DMS53 (cell line): ENCODE measurements at places on chromosomes 7 and 10.

DNA sequence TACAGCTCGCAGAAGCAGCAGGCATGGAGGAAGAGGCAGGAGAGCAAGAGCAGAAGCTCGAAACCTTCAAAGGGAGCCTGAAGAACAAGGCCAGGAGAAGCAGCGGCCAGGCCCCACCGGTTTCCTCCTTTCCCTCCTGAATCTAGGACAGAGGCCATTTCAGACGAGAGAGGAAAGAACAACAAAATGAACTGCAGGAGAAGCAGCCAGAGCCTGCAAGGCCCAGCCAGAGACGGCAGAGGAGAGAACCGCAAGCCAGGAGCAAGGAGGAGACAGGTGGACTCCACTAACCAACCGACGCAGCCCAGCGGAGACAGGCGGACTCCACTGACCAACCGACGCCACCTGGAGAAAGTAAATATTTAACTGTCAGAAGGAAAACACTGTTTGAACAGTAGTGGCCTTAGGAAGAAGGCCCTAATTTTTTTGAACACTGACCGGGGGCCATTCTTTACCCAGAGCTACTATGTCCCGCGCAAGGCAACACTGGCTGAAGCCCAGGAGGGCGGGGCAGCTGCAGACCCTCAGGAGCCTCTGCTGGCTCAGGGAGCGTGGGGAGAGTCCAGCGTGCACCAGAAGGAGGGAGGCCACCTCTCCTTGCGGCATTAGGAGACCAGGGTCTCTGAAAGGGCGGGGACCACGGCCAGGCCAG is 559.2 kb downstream of the PTPRN2 start:
- DNase-seq: peak; percentile 94

- no peak for DNase-seq
Observed at GRCh38 chr10:69056129-69056528, 31.8 kb upstream of the SRGN start.

GRCh38 chr10:17387861-17388503 is 66.4 kb downstream of the ST8SIA6 start:
- DNase-seq: peak; percentile 99

DNA sequence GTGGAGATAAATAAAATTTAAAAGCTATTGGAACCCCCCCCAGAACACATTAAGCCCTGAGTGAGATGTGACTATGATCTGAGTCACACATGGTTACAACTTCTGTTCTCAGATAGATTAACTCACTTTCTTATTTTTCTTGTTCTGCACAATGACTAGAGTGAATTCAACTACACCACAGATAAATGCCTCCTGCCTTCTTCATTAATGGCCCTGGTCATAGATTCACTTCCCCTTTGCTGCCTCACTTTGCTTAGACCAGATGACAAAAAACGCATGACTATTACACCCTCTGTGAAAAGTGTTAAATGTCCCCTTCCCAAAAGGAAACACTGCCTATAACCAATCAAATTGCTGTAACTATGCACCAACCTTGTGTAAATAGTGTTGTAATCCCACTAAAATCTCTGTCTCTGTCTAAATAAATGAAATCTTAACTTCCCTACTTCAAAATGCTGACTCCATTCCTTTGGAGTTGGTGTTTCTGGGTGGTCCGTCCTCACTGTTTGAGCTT is 49.4 kb downstream of the AKR1D1 start:
- DNase-seq: no peak

GRCh38 chr10:34627741-34628140 is 187.4 kb downstream of the PARD3 start:
- DNase-seq: no peak

DNA sequence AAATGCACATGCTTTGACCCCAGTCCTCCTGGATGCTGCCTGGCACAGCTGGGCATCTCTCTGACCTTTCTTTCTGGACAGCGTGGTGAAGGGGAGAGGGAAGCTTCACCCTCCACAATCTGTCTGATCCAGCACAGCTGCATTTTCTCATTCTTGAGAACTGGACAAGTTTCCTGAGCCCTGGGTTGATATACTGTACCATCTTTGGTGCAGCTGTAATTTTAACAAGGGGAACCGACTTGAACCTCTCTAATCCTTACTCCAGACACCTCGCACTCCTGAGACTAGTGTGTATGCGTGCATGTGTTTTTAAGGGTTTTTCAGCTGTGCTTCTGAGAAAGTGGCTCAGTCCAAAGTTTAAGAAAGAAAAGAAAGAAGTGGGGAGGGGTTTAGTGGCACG is 655.7 kb downstream of the INHBA start:
- DNase-seq: peak; percentile 45

DNA sequence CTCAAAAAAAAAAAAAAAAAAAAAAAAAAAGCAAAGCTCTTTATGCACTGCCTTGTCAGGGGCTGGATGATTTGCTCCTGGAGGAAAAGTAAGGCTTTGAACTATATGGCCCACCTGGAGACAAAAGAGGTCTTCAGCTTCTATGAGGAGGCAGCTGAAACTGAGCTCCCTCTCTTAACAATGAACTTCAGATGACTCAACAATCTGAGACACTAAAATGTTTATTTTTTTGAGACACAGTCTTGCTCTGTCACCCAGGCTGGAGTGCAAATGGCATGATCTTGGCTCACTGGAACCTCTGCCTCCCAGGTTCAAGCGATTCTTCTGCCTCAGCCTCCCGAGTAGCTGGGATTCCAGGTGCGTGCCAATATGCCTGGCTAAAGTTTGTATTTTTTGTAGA is 36.7 kb downstream of the RAB19 start:
- no peak for DNase-seq

DNA sequence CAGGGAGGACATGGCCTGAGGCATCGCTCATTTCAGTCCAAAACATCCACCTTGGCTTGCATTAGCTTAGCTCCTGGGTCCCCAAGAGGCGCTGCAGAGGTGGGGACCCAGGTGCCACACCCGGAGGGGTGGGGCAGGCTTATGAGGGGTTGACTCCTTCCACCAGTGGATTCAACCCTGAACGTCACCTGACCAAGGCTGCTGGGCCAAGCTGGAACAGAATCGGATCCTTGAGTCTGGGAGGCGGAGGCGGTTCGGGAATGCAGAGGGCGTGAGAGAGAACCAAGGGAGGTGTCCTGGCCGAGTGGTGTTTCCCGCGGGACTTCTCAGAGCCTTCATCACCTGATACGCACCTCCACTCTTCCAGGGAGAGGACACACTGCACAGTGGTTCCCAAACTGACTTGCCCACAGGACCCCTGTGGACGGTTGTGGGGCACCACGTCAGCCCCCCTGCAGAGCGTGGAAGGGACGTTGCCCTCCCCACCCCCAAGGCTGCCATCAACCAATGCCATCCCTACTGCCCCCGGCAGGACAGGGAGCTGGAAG is 4.5 kb upstream of the MICALL2 start:
- no peak for DNase-seq

DNA sequence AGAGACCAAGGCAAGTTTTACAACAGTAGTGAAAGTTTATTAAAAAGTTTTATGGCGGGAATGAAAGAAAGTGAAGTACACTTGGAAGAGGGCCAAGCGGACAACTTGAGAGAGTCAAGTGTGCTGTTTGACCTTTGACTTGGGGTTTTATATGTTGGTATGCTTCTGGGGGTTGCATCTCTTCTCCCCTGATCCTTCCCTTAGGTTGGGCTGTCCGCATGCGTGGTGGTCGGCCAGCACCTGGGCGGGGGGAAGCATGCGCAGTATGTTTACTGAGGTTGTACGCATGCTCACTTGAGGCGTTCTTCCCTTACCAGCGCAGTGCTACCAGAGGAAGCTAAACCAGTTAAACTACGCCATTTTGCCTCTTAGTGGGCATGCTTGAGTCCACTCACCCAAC is 31.9 kb downstream of the NUP42 start:
- DNase-seq: no peak

GRCh38 chr7:28442540-28443420 is 30.5 kb downstream of the CREB5 start:
- DNase-seq: peak; percentile 23

- DNase-seq: peak; percentile 63
Observed at GRCh38 chr7:31748084-31748483, 61.1 kb downstream of the PPP1R17 start.

GRCh38 chr7:48087349-48087748 is 1.7 kb upstream of the UPP1 start:
- DNase-seq: no peak

- no peak for DNase-seq
Observed at GRCh38 chr10:91519899-91520514, 109.9 kb downstream of the HECTD2 start.

GRCh38 chr10:13079776-13080050 is 20.2 kb upstream of the OPTN start:
- no peak for DNase-seq

DNA sequence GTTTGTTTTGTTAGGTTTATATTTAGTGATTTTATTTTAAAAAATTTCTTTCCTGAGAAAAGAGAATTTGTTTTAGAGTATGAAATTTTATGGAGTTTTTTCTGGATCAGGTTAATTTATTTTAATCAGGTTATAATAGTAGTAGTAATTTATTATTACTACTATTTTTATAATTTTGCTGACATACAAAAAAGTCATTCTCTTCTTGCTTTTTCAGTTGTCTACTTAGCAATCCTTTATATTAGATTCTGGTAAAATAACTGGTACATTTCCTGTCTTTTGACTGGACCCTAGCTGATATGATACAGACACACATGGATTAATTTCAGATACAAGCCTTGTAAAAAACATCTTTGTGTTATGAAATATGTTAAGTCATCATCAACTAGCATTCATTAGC is 5.3 kb downstream of the CASD1 start:
- DNase-seq: no peak

DNA sequence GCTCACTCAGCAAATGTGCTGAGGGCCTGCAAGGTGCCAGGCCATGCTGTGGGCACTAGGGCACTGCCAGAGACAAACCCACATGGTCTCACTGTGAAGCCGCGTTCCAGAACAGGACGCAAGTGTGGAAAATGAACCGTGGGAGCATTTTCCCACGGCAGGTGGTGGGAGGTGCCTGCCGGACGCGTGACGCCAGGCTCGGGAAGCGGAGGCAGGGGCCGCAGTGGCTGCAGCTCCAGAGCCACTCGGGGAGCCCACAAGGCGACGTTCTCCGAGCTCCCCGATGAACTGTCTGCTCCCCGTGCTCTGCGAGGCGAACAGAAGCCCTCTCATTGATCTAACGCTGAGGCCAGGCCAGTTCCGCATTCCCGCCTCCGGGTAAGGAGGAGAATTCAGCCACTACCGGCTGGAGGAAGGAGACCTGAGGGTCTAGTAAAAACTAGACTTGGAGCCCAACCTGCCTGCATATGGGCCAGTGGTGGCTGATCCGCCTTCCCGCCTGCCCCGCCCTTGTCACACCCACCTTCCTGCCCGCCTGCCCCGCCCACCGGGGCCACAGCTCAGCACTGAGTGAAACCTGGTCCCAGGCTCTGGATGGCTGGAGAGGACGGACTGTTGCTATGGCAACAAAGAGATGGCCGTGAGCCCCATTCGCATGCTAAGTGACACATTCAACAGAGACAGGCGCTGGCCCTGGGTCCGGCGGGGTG is 13.1 kb downstream of the ADGRA1 start:
- DNase-seq: peak; percentile 17

GRCh38 chr7:37212051-37212450 is 236.6 kb downstream of the ELMO1 start:
- no peak for DNase-seq

DNA sequence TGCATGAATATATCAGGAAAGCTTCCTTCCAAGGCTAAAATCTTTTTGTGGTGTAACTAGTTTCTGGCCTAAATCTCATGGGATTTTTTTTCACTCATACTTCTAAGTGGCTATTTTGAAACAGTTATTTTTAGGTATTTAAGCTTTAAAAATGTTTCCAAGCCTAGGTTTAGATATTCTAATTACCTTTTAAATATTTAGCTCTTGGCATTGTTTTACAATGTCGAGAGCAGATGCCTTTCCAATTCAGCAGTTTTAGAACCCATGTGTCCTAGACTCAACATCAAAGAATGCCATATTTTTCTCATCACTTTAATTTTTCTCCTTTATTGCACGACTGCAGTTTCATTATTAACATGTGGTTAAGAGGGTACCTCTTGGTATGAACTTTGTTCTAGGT is 27.1 kb upstream of the STOX1 start:
- DNase-seq: no peak

DNA sequence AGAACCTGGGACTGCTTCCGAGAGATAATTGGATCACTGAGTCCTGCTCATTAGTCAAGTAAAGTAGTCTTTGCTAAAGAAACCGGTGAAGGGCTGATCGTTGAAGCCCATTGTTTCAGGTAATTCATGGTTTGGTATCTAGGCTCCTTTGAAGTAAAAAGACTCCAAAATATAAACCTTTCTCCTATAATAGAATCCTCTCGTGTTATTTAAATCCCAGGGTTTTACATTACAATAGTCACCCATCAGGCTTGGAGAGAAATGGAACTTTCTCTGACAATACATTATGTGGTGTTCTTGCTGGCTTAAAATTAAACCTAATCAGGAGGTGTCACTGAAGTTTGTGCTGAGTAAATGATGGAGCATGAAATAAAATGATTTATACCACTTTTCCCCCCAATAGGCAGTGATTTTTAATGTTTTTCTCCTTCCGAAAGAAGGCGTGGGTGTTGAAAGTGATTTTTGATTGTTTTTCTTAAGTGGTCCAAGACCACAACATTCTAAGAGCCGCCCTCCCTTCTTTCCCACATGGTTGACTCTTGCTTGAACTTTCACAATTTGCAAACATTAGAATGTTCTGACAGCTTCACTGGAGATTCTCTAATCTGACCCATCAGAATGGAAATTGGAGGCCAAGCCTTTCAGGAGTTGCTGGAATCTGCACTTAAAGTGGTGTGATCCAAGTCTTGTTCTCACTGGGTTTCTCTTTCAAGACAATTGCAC is 44.2 kb downstream of the LRMDA start:
- DNase-seq: no peak

DNA sequence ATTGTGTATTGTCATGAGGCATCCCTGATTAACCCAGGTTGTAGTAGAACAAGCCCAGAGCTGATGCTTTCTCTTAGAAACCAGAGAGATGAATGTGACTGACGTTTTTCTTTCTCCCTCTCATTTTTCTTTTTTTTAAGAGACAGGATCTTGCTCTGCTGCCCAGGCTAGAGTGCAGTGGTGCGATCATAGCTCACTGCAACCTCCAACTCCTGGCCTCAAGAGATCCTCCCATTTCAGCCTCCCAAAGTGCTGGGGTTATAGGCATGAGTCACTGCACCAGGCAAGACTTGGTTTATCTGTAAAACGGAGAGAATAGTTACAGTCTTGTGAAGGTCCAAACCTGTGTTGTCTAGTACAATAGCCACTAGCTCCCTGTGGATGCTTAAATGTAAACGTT is 5.4 kb downstream of the LMTK2 start:
- DNase-seq: no peak

- DNase-seq: no peak
Observed at GRCh38 chr10:84224411-84225028, 824 bp downstream of the LRIT2 start.

DNA sequence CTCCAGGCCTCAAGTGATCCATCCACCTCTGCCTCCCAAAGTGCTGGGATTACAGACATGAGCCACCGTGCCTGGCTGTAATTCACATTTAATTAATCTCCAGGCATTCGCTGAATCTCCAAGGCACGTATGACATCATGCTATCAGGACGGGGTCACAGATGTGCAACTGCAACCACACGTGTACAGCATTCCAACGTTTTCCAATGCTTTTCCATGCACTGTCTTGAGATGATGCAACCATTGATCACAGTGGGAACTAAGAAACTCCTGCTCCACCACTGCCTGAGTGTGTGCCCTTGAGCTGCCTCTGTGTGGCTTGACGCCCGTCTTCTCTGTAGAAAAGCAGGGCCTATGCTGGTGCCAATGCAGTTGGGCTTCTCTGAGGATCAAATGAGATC is 119.8 kb upstream of the LYZL2 start:
- DNase-seq: no peak

- no peak for DNase-seq
Observed at GRCh38 chr10:25678666-25679065, 255.4 kb upstream of the MYO3A start.

GRCh38 chr7:13236026-13236425 is 548.6 kb downstream of the ARL4A start:
- DNase-seq: no peak
